ENCODE measurements at places on chromosomes 12 and 14. TPM values are rescaled to one million over a fixed set of nuclear protein-coding genes. Genes with fewer than 3 reads are reported as not detected.

Gene ANKS1B
- polyA plus RNA-seq, result 116 TPM

Gene RTL1
- not detected for polyA plus RNA-seq

Gene LRRC9
- 4.7 TPM for polyA plus RNA-seq

Gene ZFYVE26
- polyA plus RNA-seq, result 1.1 TPM

Gene RND1
- 3.0 TPM for polyA plus RNA-seq

Gene VSIG10
- 7.5 TPM for polyA plus RNA-seq

Gene KRT83
- not detected for polyA plus RNA-seq

Gene COCH
- 53.1 TPM for polyA plus RNA-seq

Gene HVCN1
- polyA plus RNA-seq, result 1.2 TPM

Gene COPZ1
- 243 TPM for polyA plus RNA-seq

Gene CLEC7A
- not detected for polyA plus RNA-seq

Gene DNAH10
- 1.8 TPM for polyA plus RNA-seq

Gene C12orf50
- polyA plus RNA-seq, result not detected

Gene NPFF
- not detected for polyA plus RNA-seq

Gene HOTAIR
- not detected for polyA plus RNA-seq

Gene SIX4
- 0.12 TPM for polyA plus RNA-seq

Gene EFS
- polyA plus RNA-seq, result 0.21 TPM

Gene PLEKHG7
- not detected for polyA plus RNA-seq

Gene BLTP3B
- polyA plus RNA-seq, result 33.7 TPM

Gene NYNRIN
- polyA plus RNA-seq, result 0.05 TPM

Gene TPPP2
- polyA plus RNA-seq, result not detected
